NCI-H1417 (cell line): ENCODE measurements at places on chromosomes 2 and 18.
A peak's percentile ranks its signal among the peaks of the same experiment; 100 is the strongest.

DNA sequence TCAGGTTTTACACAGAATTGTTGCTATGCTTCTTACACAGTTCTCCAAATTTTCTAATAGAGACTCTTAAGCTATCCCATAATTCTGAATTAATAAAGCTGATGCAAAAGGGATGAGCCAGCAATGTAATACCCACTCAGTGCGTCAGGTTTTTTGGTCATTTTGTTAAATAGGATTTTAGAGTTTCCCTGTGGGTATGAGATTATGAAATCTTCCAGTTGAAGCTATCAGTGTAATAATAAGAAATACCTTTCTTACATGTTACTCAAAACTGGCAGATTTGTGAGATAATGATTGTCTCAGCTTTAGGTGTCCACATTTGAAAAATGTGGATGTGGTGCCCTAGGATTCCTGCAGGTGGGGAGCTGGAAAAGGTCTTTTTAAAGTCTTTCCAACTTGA, 44.5 kb downstream of the SOCS6 start:
- DNase-seq, result no peak

DNA sequence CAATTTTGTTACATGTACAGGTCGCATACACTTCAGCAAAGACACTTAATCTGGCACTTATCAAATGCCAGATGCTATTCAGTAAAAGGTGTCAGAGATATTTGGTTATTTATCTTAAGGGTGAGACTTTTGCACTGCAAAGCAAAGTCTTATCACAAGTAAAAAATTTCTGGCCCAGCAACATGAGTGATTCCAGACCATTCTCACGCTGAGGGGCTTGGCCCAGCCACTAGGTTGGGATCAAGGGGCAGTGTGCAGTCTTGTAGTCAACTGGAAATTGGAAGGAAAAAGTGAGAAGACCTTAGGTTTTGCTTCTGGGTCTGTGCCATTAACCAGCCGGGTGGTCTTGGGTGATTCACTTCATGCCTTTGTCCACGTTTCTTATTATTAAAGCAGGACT, 181.6 kb downstream of the RNF144A start:
- no peak for DNase-seq

DNA sequence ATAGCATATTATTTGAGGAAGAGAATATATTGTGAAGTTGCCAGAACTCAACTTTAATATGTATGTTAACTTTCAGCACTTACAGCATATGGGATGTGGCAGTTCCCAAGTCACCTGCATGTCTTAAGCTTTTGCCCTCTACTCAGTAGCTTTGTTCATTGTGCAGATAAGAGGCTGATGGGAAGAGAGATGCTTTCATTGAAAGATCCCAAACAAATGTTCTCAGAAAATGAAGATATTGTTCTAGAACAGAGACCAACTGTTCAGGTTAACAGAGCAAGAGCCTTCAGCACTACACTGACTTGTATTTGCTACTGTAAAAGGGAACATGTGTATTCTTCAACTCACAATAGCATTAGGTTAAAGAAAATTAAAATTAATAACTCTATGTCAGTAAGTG, 28.1 kb downstream of the GAREM1 start:
- no peak for DNase-seq

DNA sequence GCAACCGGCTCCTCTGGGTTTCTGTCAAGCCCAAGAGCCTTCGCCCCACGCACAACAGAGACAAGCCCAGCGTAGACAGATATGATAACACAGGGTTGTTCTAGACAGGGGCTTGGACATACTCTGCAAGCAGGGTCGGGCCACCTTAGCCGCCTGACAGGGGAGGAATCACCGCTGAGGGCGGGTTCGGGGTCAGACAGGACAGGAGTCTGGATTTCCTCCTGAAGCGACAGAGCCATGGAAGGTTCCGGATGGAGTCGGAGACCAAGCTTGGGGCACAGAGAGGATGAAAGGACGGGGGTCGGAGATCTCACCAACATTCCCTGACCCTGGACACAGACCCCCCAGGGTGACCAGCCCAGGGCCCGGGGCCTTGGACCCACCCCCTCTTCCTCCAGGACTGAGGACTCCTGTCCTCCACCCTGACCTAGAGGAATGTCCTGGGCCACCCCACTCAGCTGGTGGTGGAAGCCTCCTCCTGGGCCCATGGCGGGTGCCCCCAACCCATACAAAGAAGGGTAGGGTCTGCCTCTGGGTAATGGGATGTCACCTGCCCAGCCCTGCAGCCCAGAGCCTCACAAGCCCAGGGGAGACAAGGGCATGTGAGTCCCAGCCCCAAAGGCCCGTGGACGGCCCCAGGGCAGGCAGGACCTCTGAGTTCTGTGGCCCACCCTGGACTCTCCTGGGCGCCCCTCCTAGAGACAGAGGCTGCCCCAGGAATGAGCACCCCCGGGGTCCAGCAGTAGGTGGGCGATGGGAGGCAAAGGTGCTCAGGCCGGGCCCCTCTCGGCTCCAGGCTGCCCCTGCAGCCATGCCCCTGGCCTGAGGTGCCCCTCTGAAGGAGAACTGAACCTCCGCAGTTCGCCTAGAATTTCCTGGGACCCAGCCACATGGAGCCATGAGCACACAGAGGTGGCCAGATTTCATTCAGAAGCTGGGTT, 44.1 kb upstream of the GPC1 start:
- no peak for DNase-seq

DNA sequence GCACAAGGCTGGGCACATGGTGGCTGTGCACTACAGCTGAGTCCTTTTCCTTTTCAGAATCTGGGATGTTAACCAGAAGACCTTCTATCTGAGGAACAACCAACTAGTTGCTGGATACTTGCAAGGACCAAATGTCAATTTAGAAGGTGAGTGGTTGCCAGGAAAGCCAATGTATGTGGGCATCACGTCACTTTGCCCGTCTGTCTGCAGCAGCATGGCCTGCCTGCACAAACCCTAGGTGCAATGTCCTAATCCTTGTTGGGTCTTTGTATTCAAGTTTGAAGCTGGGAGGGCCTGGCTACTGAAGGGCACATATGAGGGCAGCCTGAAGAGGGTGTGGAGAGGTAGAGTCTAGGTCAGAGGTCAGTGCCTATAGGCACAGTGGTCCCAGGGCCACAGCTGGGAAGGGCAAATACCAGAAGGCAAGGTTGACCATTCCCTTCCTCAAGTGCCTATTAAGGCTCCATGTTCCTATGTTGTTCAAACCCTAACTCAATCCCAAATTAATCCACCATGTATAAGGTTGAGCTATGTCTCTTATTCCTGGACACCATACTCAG, 2.2 kb downstream of the IL1RN start:
- DNase-seq, result no peak

DNA sequence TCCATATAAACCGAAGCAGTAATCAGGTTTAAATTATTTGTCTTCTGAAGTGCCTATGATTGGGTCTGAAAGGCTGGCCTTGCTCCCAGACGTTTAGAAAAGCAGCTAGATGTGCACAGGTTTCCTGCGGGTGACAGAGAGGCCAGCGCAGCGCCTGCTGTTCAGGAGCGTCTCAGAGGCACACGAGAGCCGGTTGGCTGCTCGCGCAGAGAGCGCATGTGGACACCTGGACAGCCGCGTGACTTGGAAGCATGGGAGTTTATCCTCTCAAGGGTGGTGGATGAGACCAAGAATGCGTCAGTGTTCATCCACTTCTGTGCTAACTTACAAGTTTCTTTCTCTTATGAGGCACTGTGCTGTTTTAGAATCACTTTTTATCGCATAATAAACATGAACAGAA, 303.7 kb downstream of the PTGR3 start:
- no peak for DNase-seq

DNA sequence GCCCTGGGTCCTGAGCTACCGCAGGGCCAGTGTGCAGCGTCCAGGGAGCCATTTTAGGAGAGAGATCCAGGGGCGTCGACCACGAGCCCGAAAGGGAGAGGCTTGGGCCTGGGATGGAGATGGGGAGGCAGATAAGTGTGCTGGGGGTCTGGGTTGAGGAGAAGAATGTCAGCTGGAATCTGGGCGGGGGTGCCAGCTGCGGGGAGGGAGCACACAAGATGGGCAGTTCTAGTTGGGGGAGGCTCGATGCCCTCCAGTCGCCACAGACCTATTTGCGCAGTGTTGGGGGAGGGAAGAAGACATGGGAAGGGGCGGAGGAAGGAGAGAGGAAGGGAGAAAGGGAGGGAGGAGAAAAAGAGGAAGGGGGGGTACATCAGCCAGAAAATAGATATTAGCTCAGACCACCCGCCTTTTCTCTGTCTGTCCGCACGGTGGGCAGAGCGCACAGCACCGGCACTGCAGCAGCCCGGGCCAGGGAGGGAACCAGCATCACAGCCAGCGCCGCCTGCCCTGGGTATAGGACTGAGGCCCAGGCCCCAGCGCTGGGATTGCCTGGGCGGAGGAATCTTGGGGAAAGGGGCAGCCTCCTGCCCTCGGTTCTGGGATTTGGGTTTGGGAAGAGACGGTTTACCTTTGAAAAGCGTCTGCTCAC, 1.9 kb upstream of the HOXD11 start:
- DNase-seq, result no peak

DNA sequence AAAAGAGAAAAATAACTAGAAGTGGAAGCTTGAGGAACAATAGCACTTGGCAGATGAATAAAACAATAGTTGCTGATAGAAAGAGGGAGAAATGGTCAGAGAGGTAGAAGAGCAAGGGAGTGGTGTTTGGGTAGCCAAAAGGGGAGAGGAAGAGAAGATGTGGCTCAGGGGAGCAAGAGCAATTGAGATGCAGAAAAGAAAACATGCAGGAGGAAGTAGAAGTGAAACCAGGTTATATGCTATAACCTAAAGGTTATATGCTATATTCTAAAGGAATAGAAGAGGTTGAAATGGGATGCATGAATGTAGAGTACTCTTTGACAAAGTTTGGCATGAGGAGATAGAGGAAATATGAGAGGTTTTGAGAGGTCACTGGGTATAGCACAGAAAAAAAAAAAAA, 759.5 kb downstream of the SATB2 start:
- no peak for DNase-seq

DNA sequence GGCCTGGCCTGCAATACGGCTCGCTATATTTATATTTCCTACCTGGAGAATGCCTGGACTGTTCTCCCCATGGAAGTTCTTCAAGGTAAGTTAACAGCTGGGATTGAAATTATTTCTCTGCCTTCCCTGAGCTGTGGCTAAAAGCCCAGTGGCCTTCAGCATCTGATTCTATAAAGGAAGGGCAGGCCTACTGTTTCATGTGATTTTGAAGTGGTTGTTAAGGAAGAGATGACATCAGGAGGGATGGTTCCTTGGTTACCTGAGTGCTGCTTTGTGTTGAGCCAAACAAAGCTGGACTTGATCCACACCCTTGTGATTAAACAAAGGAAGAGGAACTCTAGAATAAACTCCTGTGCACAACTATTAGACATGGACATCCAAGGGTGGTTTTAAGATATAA, 61.6 kb downstream of the MFSD6 start:
- peak; percentile 68 for DNase-seq

DNA sequence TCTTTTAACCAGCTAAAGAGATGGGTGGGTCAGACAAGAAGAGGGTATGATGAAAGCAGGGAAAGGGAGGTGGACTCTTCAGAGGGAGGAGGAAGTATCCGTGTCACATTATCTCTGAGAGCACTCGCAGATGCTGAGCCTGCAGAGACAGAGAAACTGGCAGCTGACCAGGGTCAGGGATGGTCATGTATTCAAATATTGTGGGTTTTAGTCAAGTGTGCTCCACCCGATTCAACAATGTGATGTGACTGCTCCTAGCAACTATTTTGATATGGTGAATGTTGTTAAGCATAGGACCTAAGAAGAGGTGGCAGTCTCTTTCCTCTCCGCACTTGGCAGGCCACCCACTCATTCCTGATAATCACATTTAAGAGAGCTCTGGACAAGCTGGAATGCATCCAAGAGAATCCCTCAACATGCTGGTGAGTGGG, 1.3 kb upstream of the CLIP4 start:
- DNase-seq, result peak; percentile 86

GRCh38 chr2:71581026-71581425, 127.7 kb downstream of the DYSF start:
- DNase-seq, result no peak

- DNase-seq, result no peak
Measured at GRCh38 chr2:105361102-105361889, 24.0 kb downstream of the C2orf49 start.

DNA sequence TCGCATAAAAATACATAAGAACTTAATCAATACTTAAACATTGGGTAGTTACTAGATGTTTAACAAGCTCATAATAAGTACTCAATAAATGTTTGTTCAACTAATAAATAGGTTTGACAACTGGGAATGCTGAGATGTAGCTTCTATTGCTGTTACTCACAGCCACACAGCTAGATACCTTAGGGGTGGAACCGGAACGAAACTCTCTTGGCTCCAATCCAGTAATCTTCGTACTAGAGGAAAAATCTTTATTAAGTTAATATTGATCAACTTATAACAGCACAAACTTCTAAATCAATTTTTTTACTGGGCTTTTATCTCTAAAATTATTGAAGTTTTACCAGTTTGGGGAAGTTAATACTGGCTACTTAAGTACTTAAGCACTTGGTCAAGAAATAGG, 247.8 kb downstream of the PAX3 start:
- DNase-seq, result no peak

GRCh38 chr2:222017252-222017850, 281.4 kb downstream of the PAX3 start:
- no peak for DNase-seq

DNA sequence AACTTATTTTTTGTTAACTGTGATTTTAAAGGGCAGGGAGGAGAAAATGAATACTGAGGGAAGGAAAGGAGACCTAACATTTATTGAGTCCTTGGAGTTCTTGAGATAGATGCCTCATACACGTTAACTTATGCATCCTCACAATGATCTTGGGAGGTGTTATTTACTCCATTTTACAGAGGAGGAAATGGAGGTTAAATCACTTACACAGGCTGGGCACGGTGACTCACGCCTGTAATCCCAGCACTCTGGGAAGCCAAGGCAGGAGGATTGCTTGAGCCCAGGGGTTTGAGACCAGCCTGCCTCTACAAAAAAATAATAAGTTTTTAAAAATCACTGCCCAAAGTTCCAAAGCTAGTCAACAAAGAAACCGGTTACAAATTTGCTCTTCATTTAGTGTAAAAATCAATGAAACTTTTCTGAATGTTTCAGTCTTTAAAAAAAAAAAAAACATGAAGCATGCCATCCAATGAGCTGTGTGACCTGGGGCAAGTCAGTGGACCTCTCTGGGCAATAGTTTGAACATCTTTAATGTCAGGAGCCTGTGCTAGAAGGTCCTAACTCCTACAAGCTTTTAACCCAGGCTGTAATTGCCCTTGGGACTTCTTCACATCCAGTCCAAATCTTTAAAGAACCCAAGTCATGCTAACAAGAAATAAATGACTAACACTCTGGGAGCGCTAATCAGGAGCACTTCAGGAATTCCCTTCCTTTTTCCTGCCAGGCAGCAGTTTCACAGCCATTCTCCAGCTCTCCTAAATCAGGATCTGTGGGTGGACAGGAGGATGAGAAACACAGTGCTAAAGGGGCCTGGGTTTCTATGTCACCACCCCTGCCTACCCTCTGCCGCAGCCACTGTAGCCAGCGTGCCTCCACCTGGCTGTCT, 176.4 kb downstream of the TMEM247 start:
- DNase-seq, result no peak
